ENCODE measurements at places on chromosomes 2 and 18.
A peak's percentile ranks its signal among the peaks of the same experiment; 100 is the strongest.

DNA sequence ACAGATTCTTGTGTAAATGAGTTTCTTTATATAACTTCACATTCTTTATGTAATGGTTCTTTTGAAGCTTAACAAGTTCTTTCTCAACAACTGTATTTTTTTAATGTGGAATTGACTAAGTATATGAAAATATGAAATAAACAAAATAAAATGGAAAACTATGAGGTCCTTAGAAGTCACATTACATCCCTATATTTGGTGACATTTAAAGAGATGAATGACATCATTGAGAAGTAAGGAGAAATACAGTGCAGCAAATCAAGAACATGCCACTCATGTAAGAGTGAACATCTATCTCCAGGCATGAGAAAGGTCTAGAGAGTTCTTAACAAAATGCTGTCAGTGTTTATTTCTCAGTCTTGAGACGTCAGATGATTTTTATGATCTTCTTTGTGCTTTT is 39.0 kb upstream of the AAK1 start:
- no peak for DNase-seq

- DNase-seq, result no peak
Measured at GRCh38 chr18:26650310-26651268, 102.2 kb upstream of the KCTD1 start.

DNA sequence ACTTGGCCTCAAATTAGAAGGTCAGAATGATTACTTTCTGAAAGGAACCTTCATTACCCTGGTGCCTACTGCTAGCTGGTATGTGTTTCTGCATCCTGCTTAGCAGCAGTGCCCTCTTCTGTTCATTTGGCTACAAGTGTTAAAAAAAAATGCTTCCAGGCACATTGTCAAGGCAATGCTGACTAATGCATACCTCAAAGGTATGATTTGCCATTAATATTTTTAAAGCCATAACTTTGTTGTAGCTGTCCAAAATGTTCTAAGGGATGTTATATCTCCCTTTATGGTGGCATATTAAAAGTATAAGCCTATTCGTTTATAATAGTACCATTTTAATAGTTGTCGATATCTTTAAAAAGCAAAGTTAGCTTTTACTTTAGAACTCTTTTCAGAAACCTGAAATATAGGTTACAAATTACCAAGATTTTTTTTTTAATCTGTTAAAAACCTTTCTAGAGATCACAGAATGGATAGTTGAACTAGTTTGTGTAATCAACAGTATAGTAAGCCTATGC is 52.0 kb upstream of the FAM171B start:
- no peak for DNase-seq

GRCh38 chr2:85540133-85540648 is 1.2 kb downstream of the MAT2A start:
- no peak for DNase-seq

DNA sequence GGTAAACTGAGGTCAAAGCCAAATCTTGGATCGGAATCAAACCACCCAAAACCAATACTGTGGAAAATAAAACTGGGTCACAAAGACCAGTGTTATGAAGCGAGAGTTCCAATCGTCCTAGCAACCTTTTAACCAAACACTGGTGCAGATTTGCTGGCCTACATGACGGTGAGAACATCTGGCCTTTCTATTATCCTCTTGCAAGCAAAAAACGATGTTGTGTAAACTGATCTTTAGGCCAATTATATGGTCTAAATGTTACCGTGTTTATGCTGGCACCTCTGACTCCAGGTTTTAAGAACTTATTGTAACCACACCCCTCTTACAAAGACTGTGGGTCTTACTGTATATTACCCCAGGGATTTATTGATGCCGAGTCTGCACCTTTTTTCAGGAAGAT is 145.9 kb downstream of the GFPT1 start:
- no peak for DNase-seq

GRCh38 chr2:38634684-38635083 is 31.2 kb upstream of the GALM start:
- DNase-seq, result no peak

DNA sequence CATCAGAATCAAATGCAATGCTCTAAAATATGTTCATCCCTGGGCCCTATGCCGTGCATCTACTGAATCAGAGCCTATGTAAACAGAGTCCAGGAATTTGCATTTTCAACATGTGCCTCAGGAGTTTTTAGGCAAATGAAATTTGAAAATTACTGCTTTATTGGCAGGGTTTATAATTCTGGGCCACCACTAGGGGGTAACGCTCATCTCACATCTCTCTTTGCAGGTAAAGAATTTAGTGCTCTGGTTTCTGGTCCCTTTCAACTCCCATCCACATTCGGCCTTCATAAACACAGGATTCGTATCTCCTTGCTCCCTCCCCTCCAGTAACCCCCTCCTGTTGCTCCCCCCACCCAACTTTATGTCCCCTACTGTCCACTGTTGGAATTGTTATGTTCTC is 49.3 kb downstream of the LYPD6B start:
- no peak for DNase-seq

DNA sequence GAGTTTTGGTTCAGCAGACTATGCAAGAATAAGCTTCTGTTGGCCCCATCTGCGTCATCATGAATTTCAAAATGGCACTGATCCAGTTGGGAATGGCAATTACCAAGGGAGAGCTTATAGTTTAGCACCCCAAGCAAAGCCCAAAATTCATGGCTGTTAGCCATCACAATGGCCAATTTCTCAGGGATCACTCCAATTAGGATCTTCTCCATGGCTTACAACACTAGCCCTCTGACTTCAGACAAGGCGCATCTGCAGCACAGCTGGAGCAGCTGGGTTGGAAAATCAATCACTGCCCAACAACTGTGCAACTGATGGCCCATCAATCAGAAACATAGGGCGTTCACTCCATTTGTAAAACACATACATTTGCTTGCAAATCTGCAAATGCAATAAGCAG is 273.6 kb downstream of the SRBD1 start:
- no peak for DNase-seq

DNA sequence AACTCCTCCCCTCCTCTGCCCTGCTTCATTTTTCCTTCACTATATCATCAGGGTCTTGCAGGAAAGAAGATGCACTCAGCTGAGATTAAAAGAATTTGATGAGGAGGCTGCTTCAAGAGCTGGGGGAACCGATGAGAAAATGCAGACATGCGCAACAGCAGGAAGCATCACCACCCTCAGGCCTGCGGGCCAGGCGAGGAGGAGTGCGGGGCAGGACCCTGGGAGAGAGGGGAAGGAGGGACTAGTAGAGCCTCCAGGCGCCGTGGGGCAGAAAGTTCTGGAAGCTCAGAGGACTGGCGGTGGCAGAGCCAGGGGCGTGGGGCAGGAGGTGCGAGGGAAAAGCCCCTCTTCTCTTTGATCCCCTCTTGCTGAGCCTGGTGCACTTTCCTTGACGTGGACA is 108.2 kb downstream of the CD226 start:
- DNase-seq, result no peak

DNA sequence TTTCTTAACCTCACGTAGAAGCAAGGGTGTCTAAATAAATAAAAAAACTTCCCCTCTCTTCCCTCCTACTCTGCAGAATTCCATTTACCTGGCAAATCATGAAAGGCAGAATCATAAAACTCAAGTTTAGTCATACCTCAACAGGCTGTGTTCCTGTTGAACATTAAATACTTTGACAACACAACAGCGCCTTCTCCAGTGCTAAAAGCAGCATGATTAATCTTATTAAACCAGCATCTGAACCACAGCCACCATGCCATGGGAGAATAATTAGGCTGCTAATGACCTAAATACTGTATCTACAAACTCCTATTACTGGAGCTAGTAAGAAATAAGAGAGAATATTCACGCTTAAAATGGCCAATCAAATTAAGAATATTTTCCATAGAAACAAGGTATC is 68.1 kb downstream of the CDH2 start:
- no peak for DNase-seq

GRCh38 chr2:134917888-134918525 is 615 bp upstream of the CCNT2 start:
- peak; percentile 86 for DNase-seq

GRCh38 chr2:26080356-26080755 is 46.5 kb downstream of the RAB10 start:
- no peak for DNase-seq

DNA sequence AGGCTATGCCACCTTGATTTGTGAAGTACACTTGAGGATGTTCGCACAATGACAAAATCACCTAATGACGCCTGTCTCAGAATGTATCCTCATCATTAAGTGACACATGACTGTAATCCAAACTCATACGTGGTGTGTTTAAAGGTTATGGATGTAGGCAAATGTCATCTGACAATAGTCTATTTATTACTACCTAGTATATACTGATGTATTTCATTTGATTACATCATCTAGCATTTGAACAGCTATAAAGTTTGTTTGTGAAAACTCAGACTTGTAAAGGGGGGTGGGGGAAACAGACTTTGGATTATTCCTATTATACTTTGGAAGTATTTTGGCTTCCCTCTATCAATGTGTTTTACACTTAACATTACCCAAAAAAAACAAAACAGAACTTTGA is 129.9 kb downstream of the TANC1 start:
- peak; percentile 71 for DNase-seq

DNA sequence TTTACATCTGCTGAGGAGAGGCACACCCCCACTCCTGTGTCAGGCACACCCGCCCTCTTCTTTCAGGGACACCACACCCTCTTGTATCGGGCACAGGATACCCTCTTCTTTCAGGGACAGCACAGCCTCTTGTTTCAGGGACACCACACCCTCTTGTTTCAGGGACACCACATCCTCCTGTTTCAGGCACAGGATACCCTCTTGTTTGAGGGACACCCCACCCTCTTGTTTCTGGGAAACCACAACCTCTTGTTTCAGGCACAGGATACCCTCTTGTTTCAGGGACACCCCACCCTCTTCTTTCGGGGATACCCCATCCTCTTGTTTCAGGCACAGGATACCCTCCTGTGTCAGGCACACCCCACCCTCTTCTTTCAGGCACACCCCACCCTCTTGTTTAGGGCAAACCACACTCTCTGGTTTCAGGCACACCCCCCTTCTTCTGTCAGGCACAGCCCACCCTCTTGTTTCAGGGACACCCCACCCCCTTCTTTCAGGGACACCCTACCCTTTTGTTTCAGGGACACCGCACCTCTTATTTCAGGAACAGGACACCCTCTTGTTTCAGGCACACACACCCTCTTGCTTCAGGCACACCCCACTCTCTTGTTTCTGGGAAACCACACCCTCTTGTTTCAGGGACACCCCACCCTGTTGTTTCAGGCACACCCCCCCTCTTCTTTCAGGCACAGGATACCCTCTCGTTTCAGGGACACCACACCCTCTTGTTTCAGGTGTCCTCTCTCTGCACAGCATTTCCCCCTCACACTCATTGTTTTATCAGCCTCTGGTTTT is 96.2 kb downstream of the TPO start:
- no peak for DNase-seq

DNA sequence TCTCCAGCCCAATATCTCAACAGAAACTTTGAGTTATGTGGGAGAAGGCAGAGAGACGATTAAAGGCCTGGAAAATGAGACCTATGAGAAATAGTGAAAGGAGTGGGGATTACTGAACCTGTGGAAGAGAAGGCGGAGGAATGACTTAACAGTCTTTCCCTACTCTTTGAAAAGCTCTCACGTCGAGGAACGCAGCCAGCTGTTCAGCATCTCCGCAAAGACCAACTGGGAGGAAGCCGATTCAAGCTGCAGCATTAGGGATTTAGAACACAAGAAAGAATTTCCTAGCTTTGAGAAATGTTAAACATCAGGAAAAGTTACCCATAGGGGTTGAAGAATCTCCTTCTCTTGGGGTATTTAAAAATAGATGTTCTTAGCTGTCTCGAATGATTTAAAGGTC is 233.2 kb upstream of the PARD3B start:
- DNase-seq, result no peak

- DNase-seq, result no peak
Measured at GRCh38 chr2:213016166-213016983, 135.0 kb downstream of the IKZF2 start.

DNA sequence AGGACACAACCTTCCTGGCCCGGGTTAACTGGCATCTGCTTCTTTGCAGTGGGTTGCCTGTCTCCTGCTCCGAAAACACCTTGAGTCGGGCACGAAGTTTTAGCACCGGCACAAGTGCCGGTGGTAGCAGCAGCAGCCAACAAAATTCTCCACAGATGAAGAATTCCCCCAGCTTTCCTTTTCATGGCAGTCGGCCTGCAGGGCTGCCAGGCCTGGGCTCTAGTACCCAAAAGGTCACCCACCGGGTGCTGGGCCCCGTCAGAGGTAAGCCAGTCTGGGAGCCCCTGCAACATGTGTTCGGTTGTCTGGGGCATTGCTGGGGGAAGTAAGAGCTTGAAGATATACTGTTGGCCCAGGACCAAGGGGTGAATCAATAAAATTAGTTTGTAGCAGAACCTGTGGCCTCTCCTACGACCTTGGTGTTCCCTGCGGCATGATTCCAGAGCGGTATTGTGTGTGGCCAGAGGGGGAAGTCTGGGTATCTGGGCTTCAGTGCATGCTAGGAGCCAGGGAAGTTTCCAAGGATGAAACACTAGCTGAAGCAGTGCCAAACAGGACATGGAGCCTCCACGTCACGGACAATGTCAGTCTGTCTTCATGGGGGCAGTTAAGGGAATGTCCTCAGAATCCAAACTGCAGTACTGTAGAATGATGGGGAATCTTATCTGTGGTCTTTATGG is 7.8 kb downstream of the AGBL5 start:
- DNase-seq, result no peak

GRCh38 chr2:9660781-9661180 is 30.0 kb upstream of the YWHAQ start:
- DNase-seq, result no peak

DNA sequence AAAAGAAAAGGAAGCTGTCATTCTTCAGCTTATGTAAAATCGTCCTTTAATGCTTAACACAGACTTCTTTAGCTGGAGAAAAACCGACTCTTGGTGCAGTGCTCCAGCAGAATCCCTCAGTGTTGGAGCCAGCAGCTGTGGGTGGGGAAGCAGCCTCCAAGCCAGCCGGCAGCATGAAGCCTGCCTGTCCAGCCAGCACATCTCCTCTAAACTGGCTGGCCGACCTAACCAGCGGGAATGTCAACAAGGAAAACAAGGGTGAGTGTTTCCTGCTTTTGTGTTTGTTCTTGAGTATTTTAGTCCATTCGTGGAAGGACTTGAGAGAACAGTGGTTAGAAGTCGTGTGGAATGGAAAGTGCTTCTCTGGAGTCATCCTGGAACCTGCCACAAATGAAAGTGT is 38.9 kb downstream of the KDM3A start:
- DNase-seq, result no peak

GRCh38 chr2:82790206-82791021 is 1668.7 kb downstream of the SUCLG1 start:
- DNase-seq, result no peak

GRCh38 chr2:46497766-46498165 is 18.4 kb downstream of the TMEM247 start:
- no peak for DNase-seq

- DNase-seq, result no peak
Measured at GRCh38 chr2:220528180-220528675, 900.8 kb downstream of the SLC4A3 start.

DNA sequence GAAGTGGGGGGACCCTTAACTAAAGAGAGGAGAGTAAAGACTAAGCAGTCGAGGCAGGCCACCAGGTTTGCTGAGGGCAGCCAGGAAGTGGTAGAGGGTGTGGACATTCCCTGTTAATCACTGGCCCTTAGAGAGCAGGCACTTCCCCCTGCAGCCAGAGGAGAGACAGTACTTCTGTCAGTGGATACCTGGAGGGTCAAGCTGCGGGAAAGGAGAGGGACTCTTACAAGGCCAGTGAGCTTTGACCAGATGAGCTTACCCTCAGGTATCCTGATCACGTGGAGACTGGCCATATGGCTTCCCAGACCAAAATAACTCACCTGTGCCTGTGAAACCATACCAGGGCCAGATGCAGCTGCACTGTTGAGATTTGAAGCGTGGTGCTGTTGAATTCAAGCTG is 28.6 kb downstream of the ITGA6 start:
- no peak for DNase-seq

- no peak for DNase-seq
Measured at GRCh38 chr2:111691164-111691875, 192.7 kb downstream of the ANAPC1 start.
